Breast epithelium (tissue), 4 donors: ENCODE measurements at places on chromosomes 6 and 20.

- DNase-seq: no peak
These were observed 2.2 kb upstream of the CENPB start for GRCh38 chr20:3788685-3789155.

DNA sequence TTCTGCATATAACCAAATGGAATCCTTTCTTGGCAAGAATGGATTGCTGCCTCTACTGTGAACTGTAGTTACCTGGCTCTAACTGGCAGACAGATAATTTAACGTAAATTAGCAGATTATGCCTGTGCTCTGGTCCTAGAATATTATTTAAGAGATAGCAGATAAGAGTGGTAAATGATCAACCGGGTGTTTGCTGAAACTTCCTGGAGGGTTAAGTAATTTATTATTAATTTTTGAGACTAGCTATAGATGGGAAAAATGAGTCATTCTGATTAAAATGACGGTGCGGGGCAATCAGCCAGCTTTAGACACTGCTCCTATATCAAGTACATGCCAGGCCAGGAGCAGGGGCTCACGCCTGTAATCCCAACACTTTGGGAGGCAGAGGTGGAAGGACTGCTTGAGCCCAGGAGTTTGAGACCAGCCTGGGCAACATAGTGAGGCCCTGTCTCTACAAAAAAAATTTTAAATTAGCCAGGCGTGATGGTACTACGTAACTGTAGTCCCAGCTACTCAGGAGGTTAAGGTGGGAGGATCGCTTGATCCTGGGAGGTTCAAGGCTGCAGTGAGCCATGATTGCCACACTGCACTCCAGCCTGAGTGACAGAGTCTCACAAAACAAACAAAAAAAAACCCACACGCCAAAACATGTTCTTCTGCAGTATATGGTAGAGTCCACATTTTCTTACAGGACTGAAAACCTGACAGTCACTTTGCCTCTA is 22.6 kb downstream of the B4GALT5 start:
- no peak for DNase-seq

- no peak for DNase-seq
These were observed 253.8 kb downstream of the TBC1D7 start for GRCh38 chr6:13074415-13075140.

DNA sequence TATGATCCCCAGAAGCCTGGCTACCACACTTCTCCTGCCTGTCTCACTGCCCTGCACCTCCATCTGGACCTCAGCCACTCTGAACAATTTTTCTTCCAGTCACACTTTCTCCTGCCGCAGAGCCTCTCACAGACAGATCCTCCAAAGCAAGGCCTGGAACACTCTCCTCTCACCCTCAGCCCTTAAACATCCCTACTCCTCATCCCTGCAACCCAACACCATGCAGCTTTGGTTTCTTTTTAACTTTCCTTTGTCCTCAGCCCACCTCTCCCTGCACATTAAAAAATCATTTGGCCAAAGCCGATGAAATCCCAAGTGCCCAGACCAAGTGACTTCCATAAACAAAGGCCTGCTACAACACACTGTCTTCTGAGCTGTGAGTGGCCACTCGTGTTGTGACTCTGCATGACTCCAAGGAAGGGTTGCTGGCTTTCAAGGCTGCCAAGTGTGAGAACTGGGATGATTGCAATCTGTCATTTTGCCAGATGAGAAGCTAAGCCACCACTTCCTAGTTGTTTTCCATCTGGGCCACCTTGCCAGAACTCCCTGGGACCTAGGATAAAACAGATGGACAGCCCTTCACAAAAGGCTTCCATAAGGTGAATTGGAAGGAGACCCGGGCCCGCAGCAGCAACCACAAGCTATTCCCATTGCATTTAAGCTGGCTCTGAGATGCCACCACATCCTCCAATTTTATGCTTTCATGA is 144.4 kb upstream of the SSTR4 start:
- DNase-seq: no peak

- no peak for DNase-seq
These were observed 5.5 kb downstream of the TCF19 start for GRCh38 chr6:31163922-31164321.
